Stimulated activated CD8-positive, alpha-beta memory T cell treated with anti-CD3 and anti-CD28 coated beads, Interleukin-2, amount 100 ng/mL, for 1 hour (primary cell): ENCODE measurements at places on chromosomes 1 and 21.

GRCh38 chr1:51936531-51936930, 54.0 kb downstream of the RAB3B start:
- DNase-seq: no peak

DNA sequence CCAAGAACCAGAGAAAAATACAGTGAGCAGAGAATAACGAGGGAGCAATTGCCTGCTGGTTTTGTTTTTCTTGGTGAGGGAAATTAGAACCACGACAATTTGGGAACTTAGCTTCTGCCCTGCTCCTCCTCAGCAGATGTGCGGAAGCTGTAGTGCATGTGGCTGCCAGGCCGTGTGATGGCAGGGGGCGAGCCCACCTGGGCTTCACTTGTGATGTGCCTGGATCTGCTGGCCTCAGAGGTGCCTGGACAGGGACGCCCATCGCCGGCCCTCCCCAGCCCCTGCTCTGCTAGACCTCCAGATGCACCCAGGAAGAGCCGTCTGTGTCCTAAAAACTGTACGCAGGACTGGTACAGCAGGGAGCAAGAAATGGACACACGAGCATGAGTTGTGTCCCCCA, 28.5 kb upstream of the C1orf174 start:
- DNase-seq: no peak

DNA sequence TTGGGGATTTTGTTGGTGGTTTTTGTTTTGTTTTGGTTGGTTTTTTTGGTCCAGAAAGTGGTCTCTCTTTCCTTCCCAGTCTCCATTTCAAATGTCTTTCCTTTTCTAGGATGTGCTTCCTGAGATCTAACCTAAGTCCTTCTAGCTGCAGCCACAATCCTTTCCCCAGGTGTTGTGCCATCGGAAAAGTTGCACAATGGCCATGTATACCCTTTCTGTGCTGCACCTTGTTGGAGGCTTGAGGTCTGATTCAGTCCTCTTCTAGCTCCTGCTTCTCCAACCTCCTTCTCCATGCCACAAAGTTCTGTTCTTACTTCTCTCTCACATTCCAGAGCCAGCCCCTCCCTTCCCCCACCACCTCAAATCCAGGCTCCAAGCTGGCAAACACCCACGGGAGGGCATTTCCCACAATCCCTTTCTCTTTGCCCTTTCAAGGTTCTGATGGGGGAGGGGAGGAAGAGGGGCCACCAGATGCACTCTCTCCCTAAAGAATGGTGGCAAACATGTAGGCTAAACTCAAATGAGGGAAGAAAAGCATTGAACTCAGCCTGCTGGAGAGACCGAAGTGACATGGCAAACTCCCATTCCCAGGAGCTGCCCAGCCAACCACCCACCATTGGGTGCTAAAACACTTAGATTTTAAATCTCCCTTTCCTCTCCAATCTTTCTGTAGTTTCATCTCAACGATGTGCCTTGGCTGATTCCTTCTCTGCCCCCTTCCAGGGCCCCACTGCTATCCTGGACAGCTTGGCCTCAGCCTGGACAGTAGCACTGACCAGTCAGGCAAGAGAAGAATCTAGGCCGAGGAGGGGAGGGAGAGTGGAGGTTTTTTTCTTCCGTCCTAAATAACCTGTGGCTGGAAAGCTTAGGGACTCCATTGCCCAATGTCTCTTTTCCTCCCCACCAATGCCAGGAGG, 2.9 kb downstream of the KCNJ10 start:
- no peak for DNase-seq

- no peak for DNase-seq
Measured at GRCh38 chr1:46517932-46518498, 28.4 kb downstream of the DMBX1 start.

DNA sequence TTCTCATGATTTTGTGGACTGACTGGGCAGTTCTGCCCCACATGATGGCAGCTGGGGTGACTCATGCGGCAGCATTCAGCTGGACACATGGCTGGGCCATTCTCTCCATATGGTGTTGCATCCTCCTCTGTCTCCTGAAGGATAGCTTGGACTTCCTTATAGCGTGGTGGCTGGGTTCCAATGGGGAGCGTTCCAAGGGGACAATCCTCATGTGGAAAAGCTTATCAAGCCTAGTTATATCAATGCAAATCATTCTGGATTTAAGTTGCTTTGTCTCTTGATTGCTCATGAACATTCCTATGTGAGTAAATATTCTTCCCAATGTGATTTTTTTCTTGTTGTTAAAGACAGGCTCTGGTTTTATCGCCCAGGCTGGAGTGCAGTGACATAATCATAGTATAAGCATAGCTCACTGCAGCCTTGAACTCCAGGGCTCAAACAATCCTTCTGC, 13.2 kb upstream of the SLC2A1 start:
- no peak for DNase-seq

DNA sequence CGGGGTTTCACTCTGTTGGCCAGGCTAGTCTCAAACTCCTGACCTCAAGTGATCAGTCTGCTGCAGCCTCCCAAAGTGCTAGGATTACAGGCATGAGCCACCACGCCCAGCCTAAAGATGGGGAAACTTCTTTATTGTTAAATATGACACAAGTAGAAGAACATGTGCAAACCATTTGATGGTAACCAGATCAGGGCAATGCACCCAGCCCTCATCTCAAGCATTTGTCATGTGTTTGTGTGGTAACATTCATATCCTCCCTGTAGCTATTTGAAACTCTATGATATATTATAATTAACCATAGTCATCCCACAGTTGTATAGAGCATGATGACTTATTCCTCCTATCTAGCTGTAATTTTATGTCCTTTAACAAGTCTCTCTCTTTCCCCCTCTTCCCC, 119.5 kb upstream of the TMPRSS2 start:
- no peak for DNase-seq

- DNase-seq: no peak
Measured at GRCh38 chr1:208499026-208499425, 254.8 kb upstream of the PLXNA2 start.

- DNase-seq: no peak
Measured at GRCh38 chr1:19202396-19202795, 7.7 kb downstream of the UBR4 start.

GRCh38 chr1:112099979-112100378, 110.5 kb upstream of the KCND3 start:
- DNase-seq: no peak

GRCh38 chr21:31744182-31744800, 12.4 kb upstream of the SCAF4 start:
- DNase-seq: no peak

DNA sequence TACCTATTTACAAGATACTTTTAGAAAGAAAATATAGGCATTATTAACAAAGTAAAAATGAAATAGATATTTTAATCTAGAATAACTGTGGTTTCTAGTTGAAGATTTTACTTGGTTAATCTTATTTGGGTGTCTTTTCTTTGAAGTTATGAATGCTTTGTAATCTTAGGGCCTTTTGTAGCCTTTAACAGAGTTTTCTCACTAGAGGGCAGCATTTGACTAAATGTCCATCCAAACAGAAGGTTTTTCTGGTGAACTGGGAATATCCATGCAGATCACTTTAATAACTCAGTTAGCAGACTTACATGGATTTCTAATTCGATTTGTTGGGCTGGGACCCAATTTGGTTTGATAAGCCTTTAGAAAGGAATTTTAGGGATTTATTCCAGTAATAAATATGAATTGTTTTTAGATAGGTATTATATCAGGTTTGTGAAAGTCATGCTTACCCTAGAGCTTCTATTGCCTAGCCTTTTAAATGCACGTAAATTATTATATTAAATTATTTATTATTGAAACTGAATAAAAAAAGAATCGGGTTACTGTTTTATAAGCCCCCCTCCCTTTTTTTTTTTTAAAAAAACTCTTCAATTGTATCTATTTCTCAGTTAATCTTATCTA, 119.7 kb downstream of the ZNF326 start:
- DNase-seq: no peak

DNA sequence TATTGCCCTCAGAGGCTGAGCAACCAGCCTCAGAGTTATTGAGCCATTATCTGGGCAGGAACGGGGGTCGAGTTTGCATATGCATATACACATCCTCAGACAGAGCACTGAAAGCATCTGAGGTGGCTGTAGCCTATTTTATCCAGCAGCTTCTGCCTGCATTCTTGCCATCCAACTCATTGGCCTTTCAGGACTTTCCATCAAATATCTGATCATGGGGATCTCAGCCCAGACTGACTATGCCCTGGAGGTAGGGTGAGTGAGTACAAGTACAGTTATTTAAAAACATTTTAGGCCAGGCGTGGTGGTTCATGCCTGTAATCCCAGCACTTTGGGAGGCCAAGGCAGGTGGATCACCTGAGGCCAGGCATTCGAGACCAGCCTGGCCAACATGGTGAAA, 1.8 kb upstream of the MTF1 start:
- DNase-seq: no peak

DNA sequence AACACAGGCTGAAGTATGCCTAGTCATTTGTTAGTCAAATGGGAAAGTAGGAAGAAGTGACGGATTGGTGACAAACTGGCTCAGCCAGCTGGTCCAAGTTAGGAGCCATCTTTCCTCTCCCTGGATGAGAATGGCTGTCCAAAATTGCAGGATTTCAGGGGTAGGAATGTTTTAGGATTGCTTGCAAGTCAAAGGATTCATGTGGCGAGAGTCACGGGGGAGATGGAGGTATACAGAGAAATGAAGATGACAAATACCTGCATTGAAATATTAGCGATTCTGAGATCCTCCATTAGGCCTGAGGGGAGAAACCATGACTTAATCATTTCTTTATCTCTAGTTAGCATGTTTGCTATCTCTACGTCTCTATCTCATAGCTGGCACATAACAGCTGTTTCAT, 41.8 kb upstream of the PIGC start:
- DNase-seq: no peak

- no peak for DNase-seq
Measured at GRCh38 chr21:43352568-43353281, 74.2 kb downstream of the SIK1 start.

DNA sequence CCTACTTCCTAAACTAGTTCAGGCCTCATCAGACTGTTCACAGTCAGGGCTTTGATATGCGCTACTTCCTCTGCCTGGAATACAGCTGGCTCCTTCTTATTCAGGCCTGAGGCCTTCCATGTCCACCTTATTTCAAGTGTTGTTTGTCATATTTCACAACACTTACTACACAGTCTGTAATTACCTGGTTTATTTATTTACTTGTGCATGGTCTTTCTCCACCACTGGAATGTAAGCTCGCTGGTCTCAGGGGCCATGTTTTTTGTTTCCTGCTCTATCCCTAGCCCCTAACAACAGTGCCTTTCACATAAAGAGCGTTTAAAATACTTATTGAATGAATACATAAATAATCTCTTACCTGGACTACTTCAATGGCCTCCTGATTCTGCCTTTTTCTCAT, 4.6 kb upstream of the SRSF4 start:
- DNase-seq: no peak

DNA sequence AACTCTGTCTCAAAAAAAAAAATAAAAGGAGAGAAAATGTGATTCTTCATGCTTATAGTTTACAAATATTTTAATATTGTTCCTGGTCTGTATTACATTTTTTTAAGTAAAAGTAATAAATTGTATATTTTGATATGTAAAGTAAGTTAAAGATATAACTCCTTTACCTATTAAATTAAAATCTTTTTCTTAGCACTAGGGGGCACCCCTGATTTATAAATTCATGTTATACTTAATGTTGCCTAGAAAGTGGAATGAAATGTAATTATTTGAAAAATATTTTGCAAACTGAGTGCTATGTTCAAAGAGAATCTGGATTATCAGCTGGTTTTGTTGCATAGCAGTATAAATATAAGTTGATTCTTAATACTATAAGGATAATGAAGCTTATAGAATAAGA, 49.2 kb downstream of the RALGPS2 start:
- no peak for DNase-seq
